Heart left ventricle (tissue), 16 donors: ENCODE measurements at places on chromosomes 1 and 21. TPM values are rescaled to one million over a fixed set of nuclear protein-coding genes. Genes with fewer than 3 reads are reported as not detected.
A peak's percentile ranks its signal among the peaks of the same experiment; 100 is the strongest.

- H3K4me3 ChIP-seq = no peak overlapping the region
- no peaks in the 10 kb centered on the region for H3K36me3 ChIP-seq
- H3K4me1 ChIP-seq = no peaks in the 10 kb centered on the region
- no peaks in the 10 kb centered on the region for H3K27me3 ChIP-seq
These were observed 430.6 kb upstream of the BRINP3 start for GRCh38 chr1:190908246-190908645.

- no peak for DNase-seq
- H3K4me3 ChIP-seq = no peak overlapping the region
- H3K27ac ChIP-seq = no peak overlapping the region
- H3K27me3 ChIP-seq = no peaks in the 10 kb centered on the region
- no peaks in the 10 kb centered on the region for H3K36me3 ChIP-seq
These were observed 41.1 kb upstream of the CCSAP start for GRCh38 chr1:229383961-229384360.

GRCh38 chr1:247210062-247210375 is 38.2 kb upstream of the ZNF124 start:
- H3K4me3 ChIP-seq = peak overlapping the region; percentile 93
- H3K4me1 ChIP-seq = peaks cover 5% of the 10 kb centered on the region
- peak overlapping the region; percentile 88 for H3K27ac ChIP-seq

GRCh38 chr1:5949761-5950100 is 42.5 kb downstream of the NPHP4 start:
- H3K27ac ChIP-seq = no peak overlapping the region
- no peak for DNase-seq
- H3K4me1 ChIP-seq = no peaks in the 10 kb centered on the region
- H3K4me3 ChIP-seq = no peak overlapping the region

DNA sequence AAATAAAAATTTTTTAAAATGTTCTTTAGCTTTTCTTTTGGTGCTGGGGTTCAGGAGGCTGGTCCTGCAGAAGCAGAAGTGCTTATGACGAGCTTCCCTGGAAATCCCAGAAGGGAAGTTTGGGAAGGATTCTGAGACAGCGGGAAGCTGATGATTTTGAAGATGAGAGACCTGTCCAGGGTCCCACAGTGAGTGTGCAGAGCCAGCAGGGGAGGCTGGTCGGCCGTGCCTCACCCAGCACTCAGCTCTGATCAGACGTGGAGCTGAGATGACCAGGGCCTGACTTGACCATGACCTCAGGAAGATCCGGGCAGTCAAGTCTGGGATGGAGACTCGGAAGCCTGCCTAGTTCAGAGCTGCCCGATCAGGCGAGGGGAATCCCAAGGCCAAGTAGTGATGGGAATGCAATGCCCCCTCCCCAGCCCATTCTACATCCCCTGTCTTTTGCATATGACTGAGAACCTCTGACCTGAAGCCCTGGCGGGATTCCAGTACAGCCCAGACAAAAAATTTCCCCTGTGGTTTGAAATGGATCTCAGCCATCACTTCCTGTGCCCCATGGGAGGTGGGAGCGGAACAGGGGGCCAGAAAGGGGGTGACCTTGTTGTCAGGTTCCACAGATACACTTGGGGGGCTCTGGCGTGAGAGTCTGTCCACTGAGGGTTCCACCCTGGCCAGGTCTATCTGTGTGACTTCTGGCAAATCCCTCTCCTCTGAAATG is 96.8 kb upstream of the RUNX3 start:
- H3K4me1 ChIP-seq = peaks cover 9% of the 10 kb centered on the region
- no peak for DNase-seq
- H3K4me3 ChIP-seq = no peak overlapping the region
- no peak overlapping the region for H3K27ac ChIP-seq
- H3K27me3 ChIP-seq = peaks cover 19% of the 10 kb centered on the region

GRCh38 chr21:45873866-45874265 is 107.7 kb upstream of the COL6A1 start:
- H3K27me3 ChIP-seq = peaks cover 2% of the 10 kb centered on the region
- H3K4me1 ChIP-seq = no peaks in the 10 kb centered on the region
- no peak for DNase-seq
- H3K27ac ChIP-seq = no peak overlapping the region
- no peak overlapping the region for H3K4me3 ChIP-seq

DNA sequence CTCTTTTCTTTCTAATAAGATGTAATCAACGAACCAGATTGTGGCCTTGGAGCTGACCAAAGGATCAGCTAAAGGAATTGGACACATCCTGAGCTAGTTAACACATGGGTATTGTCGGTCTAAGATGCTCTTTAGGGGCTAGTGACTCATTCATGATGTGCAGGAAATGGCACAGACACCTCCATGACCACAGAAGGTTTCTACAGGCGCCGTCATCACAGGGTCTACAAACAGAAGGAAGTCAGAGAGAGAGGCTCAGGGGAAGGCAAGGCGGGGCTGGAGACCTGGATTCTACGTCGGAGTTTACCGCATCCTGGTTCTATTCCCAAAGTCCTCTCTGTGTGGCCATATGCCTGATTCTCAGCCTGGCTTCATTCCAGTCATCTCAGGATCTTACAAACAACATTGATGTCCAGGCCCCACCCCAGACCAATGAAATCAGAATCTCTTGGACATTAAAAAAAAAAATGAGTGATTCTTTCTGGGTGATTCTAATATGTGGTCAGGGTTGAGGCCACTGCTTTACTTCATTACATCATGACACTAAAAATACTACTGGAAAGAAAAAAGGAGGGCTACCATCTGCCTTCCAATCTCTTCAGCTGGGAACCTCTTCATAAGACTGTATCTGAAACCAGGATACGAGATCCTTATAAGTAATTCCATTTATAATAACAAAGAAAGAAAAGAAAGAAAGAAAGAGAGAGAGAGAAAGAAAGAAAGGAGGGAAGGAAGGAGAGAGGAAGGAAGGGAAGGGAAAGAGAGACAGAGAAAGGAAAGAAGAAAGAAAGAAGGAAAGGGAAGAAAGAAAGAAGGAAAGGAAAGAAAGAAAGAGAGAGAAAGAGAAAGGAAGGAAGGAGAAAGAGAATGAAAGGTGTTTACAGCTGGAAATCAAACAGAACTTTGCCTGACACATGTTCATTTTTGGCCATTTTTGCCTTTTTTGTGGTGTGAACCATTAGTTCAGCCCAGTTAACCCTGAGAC is 11.6 kb upstream of the KCNJ15 start:
- H3K27me3 ChIP-seq = no peaks in the 10 kb centered on the region
- no peak for DNase-seq
- no peaks in the 10 kb centered on the region for H3K4me1 ChIP-seq
- H3K27ac ChIP-seq = no peak overlapping the region

GRCh38 chr21:36881228-36881627 is 85.2 kb downstream of the HLCS start:
- no peaks in the 10 kb centered on the region for H3K36me3 ChIP-seq
- H3K4me3 ChIP-seq = no peak overlapping the region
- no peaks in the 10 kb centered on the region for H3K4me1 ChIP-seq

DNA sequence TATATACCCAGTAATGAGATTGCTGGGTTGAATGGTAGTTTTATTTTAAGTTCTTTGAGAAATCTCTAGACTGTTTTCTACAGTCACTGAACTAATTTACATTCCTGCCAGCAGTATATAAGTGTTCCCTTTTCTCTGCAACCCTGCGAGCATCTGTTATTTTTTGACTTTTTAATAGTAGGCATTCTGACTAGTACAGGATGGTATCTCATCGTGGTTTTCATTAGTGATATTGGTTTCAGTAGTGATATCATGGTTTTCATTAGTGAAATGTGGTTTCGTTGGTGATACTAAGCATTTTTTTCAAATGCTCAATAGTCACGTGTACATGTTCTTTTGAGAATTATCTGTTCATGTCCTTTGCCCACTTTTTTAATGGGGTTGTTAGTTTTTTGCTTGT is 316.8 kb downstream of the PTBP2 start:
- no peak for DNase-seq
- H3K4me1 ChIP-seq = no peaks in the 10 kb centered on the region
- no peaks in the 10 kb centered on the region for H3K36me3 ChIP-seq
- no peak overlapping the region for H3K27ac ChIP-seq
- no peak overlapping the region for H3K4me3 ChIP-seq

DNA sequence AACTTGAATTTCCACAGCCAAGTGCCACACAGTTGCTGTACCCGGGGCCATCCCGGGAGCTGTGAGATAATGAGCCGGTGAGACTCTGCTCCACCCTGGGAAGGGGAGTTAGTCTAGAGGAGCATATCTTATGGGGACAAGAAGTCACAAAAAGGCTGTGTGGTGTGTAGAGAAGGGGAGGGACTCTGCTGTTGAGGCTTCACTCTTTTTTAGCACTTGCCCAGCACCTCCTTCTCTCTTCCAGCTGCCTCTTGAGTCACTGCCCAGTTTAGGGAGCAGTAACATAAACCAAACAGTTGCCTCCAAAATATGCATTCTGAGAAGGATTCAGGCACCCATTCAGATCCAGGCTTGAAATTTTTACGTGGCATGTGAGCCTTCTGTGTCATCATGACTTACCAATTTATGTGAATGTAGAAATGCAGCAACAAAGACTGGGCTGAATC is 744 bp upstream of the WDR26 start:
- H3K4me3 ChIP-seq = peak overlapping the region; percentile 89
- H3K4me1 ChIP-seq = peaks cover 40% of the 10 kb centered on the region
- H3K36me3 ChIP-seq = peaks cover 3% of the 10 kb centered on the region
- DNase-seq = no peak
- no peaks in the 10 kb centered on the region for H3K27me3 ChIP-seq

GRCh38 chr1:207020065-207020708 is 12.4 kb downstream of the C1orf116 start:
- DNase-seq = no peak
- H3K27me3 ChIP-seq = no peaks in the 10 kb centered on the region
- no peak overlapping the region for H3K27ac ChIP-seq
- no peak overlapping the region for H3K4me3 ChIP-seq

CFHR2 gene
- total RNA-seq = not detected

MROH7 gene
- total RNA-seq = 9.2 TPM

HENMT1 gene
- 0.93 TPM for total RNA-seq

GBP6 gene
- total RNA-seq = 0.16 TPM

TEDDM1 gene
- not detected for total RNA-seq

TBX15 gene
- 1.8 TPM for total RNA-seq

BROX gene
- total RNA-seq = 51.1 TPM

FAM72C gene
- total RNA-seq = 0.75 TPM

URB1 gene
- total RNA-seq = 7.8 TPM

PLOD1 gene
- total RNA-seq = 37.9 TPM
